ENCODE measurements at places on chromosomes 2 and 18.

- no peak for DNase-seq
Observed at GRCh38 chr2:23562143-23562542, 177.2 kb downstream of the KLHL29 start.

GRCh38 chr2:180367815-180368214 is 360.7 kb upstream of the CWC22 start:
- DNase-seq, result no peak

GRCh38 chr2:42281416-42282081 is 79.5 kb downstream of the COX7A2L start:
- DNase-seq, result no peak

DNA sequence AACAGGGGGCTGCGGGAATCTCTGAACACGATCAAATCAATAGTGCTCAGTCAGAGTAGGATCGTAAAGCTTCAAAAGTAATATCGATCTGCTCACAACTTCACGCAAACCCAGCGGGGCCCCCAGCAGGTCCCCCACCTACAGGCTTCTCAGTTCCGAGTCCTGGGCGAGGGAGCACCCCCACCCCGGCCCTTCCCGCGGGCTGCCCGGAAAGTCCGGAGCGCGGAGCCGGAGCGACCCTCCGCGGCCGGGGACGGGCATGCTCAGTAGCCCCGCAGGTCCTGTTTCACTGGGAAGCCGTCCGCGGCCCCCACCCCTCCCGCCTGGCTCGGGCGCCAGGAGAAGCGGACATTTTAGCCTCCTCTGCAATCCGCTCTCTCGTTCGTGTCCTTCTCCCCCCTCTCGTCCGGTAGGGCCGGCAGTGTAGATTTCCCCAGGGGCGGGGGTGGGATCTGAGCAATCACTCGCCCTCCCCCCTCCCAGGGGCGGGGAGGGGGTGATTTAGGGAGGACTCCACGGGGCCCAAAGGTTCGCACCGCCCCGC is 3.3 kb upstream of the SPRED2 start:
- DNase-seq, result peak; percentile 36

- peak; percentile 24 for DNase-seq
Observed at GRCh38 chr2:118202707-118203303, 114.5 kb downstream of the INSIG2 start.

DNA sequence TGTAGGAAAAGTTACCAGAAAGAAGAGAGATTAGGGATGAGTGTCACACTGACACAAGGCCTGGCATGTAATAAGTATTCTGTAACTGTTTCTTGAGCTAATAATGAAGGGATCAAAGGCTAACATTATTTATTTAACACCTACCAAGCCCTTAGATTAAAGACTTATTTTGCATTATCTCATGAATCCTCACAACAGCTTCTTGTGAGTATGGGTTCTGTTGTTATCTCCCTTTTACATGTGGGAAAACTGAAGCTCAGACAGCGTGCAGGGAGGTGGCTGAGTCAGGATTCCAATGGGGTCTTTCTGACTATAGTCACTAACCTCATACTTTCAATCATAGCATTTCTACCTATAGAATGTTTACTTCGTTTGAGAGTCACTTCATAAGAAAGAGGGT is 79.0 kb upstream of the PROKR1 start:
- no peak for DNase-seq

- no peak for DNase-seq
Observed at GRCh38 chr2:206531996-206532543, 88.7 kb downstream of the ADAM23 start.

DNA sequence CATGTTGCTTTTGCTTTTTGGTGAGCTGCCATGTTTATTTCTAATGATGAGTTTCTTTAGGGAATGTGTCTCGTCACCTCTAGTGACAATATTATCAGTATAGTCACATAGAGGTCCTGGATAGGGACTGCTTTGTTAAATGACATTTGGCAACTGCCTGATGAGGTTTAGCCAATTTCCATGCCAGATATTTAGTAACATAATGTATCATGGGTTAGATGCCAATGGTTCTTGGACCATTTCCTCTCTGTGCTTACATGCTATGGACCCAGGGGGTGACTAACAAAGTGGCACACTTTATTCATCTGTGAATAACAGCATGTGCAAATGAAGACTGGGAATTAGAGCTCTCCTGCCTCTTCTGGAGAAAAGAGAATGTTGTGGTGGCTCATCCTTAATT is 56.2 kb upstream of the RAB27B start:
- DNase-seq, result no peak

GRCh38 chr2:203582468-203582867 is 47.4 kb upstream of the RAPH1 start:
- no peak for DNase-seq

- DNase-seq, result no peak
Observed at GRCh38 chr2:3672861-3673678, 15.1 kb downstream of the ALLC start.

DNA sequence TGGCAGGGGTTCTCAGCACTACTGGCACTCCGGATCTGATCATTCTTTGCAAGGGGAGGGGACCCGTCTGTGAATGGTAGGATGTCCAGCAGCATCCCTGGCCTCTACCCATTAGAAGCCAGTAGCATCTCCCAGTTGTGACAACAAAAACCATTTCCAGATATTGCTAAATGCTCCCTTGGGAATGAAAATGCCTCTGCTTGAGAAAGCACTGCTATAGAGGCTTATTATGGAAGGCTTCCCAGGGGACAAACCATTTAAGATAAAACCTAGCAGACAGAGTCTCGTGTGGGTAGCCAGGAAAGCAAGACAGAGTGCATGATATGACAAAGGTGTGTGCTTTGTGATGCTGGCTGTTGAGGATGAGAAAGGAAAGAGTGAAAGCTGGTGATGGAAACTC is 273.7 kb downstream of the TMX3 start:
- no peak for DNase-seq

DNA sequence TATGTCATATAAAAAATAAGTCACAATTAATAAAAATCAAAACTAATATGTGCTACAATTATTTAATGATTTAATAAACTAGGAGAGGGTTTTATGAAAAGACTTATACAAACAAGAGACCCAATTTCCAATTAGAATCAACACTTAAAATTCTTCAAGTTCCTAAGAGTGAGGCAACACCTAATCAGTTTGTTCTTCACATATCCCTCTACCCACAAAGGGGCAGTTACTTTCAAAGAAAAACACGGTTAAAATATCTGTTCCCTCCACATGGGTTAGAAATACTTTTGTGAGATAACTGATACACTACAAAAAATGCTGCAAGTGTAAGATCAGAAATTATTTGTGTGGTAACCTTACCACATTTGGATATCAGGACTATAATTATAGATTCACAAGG is 357.0 kb downstream of the ERBB4 start:
- no peak for DNase-seq
